A375 (cell line): ENCODE measurements at places on chromosomes 16 and 17. TPM values are rescaled to one million over a fixed set of nuclear protein-coding genes. Genes with fewer than 3 reads are reported as not detected.

GTF3C1 gene
- 127 and 139 TPM in 2 replicates for total RNA-seq

LDHD gene
- total RNA-seq = 0.98 and 1.8 TPM in 2 replicates

TRAPPC2L gene
- total RNA-seq = 49.9 and 51.0 TPM in 2 replicates

CACNA1G gene
- 0.05 and 0.08 TPM in 2 replicates for total RNA-seq

EMC6 gene
- total RNA-seq = 37.3 and 44.7 TPM in 2 replicates

RPTOR gene
- 28.4 and 30.7 TPM in 2 replicates for total RNA-seq

FBXW10 gene
- total RNA-seq = not detected in 2 replicates
